Stimulated activated CD4-positive, alpha-beta T cell treated with anti-CD3 and anti-CD28 coated beads, Interleukin-1b, Interleukin-23, amount 100 ng/mL, for 1 hour (primary cell): ENCODE measurements at places on chromosomes 2 and 18.

DNA sequence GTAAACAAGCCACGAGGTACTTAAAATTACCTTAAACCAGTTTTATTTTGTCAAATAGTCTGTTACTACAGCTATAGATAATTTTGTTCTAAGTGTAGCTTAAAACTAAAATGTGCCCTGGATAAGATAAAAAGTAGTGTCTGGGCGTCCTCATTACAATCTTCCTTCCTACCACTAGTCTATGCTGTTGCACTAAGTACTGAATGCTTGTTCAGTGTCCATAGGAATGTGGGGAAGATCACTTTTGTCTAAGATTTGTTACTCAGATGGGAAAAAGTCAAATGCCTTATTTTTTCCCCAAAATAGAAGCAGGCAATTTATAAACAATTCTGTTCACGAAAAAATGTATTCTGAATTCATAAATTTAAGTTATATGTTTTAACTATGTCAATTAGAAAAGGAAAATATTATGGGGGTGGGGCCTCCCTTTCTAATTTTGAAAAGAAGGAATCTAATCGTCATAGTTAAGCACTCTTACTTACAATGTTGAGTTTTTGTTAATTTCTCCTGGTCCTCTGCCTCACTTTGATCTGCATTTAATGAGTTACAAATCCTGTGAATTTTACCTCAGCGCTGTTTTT, 140.4 kb upstream of the VRK2 start:
- no peak for DNase-seq

GRCh38 chr18:70021043-70021442, 73.4 kb upstream of the CD226 start:
- no peak for DNase-seq

DNA sequence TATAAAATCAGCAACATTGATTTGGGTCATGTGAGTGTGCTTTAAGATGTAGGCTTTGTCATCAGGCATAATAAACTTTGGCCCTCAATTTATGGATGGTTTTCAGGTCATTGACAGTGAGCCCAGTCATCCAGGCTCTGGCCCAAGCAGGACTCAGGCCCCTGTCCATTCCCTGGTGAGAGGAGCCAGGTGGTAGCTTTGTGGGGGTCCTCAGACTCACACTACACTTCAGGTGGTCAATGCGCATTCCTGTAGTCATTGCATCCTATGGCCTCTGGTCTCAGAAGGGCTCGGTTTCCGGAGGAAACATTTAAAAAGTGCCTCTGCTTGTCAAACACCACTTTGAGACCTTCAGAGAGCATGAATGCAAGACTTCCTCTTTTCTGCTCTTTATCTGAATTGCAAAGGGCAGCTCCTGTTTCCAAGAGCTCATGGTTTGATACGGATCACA, 20.2 kb downstream of the LGALSL start:
- DNase-seq = no peak

- no peak for DNase-seq
These were observed 90.7 kb downstream of the WDPCP start for GRCh38 chr2:63497576-63497975.
